ENCODE measurements at places on chromosomes 5 and 9.

GRCh38 chr5:67182301-67182790, 14.3 kb downstream of the CD180 start:
- DNase-seq = peak; percentile 71

GRCh38 chr5:91443023-91443422, 59.9 kb upstream of the ARRDC3 start:
- DNase-seq = no peak

DNA sequence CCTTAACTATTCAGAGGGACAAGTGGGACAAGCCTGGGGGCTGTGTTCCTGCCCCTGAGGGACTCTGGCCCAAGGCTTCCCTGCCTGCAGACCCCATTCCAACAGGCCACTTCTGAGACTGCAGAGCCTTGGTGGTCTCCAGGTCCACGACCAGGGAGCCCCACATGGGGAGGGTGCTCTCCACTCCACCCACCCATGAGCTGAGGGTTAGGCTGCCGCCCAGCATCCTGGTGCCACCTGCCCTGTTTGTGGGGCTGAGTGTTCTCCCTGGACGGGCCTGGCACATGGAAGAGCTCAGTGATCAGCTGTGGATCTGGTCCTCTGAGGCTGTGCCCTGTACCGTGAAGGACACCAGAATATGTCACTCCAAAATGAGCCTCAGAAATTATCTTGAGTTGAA, 2.5 kb upstream of the ABO start:
- DNase-seq = no peak

GRCh38 chr5:81045389-81045807, 85.2 kb downstream of the RASGRF2 start:
- DNase-seq = no peak

GRCh38 chr9:94813379-94813778, 86.9 kb downstream of the AOPEP start:
- DNase-seq = no peak

GRCh38 chr9:113659039-113659438, 195.5 kb downstream of the RGS3 start:
- DNase-seq = no peak

DNA sequence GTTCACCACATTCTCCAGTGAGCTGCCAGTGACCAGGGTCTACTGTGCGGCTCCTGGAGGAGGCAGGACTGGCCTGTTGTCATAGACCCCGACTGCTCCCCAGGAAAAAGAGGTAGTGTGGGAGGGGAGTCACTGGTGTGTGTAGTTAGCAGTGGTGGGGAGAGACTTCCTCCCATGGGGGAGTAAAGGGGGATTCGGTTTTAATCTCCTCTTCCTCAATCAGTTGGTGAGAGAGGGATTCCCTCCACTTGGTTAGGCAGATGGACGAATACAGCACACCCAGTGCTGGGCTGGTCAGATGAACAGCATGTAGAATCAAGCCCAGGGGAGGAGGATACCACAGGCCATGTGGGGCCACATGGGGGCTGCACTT, 207.6 kb upstream of the S1PR3 start:
- DNase-seq = peak; percentile 39

DNA sequence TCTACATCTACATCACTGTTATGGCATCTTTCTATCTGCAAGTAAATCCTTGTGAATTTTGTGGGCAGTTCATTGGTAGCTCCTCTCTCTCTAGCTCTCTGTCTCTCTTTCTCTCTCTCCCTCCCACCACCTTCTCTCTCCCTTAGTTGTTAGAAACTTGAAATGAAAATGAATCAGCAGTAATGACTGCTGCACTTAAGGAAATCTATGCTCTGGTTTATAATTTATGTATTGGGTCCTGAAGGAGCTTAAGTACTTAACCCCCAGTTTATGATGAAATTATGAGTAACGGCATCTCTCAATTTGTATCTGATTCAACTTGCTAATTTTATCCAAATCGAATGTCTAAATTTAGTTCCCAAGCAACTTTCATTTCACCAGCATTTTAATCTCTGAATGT, 52.0 kb upstream of the PTGER4 start:
- no peak for DNase-seq

DNA sequence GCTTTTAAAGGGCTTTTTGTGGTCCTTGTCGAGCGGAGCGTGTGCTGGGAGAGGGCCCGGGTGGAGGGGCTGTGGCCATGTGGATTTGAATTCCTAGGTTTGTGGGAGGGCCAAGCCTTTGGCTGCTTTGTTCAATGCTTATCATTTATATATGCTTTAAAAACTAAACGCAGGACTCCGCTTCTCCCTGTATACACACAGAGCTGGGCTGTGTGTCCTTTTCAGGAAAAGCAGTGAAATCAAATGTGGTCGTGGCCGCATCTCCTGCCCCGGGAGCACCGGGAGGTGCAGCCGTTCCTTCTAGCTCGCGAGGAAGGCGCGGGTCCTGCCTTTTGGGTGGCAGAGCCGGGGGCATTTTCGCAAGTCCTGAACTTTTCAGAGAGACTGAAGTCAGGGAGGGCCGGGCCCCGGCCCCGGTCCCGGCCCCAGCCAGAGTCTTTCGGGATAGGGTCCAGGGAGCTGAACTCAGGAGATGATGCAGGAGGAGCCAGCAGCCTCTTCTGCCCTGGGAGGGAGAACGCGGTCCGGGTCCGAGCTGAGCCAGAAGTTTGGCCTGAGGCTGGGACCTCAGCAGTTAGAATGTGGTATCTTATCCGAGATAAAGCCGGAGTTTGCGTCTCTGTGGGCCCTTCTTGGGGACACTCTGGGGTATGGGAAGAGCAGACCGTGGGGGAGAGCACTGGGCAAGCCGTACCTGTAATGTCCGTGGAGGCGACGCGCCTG, 158.8 kb downstream of the C9orf152 start:
- peak; percentile 62 for DNase-seq

- DNase-seq = peak; percentile 15
Observed at GRCh38 chr5:62886603-62887315, 308.1 kb downstream of the LRRC70 start.

DNA sequence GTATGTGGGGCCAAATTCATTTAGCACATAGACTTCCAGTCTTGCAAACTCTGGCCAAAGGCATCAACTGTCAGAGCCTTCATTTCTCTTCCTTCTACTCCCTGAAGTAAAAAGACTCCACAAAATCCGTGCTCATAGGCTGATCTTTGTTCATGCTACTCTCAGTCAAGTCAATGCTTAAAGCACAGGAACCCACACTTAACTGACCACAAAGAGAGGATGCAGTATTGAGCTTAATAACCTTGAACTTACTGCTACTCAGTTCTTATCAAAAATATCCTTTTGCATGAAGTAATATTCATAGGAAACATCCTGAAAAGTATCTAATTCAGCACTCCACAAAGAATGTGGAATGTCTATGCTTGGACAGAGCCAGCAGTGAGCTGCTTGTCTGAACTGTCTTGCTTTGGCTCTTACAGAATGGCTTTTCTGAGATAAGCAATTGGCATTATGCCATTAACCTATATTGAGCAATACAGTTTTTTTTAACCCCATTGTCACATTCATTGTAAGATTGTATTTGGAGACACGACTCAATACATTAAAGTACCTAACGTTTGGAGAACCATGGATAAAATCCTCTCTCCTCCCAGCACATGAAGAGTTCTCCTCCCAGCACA, 21.7 kb downstream of the LPAR1 start:
- DNase-seq = no peak

All from ELF-1 (cell line).